GM03348 (cell line): ENCODE measurements at places on chromosomes 2 and 18.

GRCh38 chr2:234611209-234611608 lies 114.3 kb upstream of the ARL4C start:
- DNase-seq, result no peak

DNA sequence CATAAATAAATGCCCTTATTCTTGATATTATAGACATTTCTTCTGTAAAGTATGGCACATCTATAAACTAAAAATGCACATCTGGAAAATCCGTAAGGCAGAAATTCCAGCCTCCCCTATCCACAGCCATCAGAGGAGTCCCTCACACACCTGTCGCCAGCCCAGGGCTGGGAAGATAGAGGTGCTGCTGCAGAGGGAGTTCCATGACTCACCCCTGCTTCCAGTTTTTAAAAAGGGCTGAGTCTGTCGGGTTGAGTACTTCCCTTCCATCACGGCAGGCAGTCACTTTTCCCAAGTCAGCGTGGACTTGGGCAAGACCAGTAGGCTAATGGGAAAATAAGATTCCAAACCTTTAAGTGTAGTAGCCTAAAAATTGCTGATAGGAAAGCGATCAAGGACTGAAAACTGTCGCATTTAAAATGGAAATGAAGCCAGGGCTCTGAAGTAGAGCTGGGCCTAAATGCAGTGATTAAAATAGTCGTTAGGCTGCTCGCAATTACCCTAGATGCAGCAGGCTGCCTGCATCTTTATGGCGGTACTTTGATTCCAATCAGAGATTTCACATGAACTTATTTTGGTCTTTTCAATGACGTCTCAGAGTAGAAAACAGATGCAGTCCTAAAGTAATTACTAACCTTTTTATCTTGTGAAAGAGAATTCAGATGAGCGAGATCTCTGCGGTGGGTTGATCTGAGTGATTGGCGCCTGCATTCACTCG lies 280.5 kb downstream of the AGAP1 start:
- DNase-seq, result no peak

- peak; percentile 66 for DNase-seq
These were observed 26.8 kb downstream of the SMAD7 start for GRCh38 chr18:48923746-48924629.

DNA sequence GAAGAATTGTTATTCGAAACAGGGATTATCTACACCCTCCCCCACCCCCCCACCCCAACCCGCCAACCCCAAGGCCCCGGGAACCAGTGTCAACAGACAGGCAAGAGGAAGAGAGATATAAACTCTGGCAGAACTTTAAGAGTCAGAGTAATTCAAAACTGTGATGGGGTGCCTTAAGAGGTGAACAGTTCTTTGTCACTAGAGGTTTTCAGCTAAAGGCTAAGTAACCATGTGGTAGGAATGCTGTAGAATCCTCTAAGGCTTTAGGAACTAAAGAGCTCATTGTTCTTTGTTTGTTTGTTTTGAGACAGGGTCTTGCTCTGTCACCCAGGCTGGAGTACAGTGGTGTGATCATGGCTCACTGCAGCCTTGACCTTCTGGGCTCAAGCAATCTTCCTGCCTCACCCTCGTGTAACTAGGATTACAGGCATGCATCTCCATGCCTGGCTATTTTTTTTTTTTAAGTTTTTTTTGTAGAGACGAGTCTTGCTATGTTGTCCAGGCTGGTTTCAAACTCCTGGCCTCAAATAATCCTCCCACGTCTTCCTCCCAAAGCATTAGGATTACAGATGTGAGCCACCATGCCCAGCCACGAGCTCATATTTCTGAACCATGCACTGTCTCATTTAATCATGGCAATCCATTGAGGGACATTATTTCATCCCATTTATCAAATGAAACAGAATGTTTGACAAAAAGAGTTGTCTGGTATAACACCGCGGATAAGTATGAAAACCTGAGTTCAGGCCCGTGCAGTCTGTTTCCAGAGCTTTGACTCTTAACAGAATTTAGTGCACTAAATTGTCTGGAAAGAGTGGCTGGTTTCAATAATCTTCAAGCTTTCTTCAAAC lies 20.8 kb upstream of the TMEM17 start:
- DNase-seq, result no peak

- DNase-seq, result peak; percentile 57
These were observed 97.6 kb downstream of the WDR7 start for GRCh38 chr18:56748698-56749268.

DNA sequence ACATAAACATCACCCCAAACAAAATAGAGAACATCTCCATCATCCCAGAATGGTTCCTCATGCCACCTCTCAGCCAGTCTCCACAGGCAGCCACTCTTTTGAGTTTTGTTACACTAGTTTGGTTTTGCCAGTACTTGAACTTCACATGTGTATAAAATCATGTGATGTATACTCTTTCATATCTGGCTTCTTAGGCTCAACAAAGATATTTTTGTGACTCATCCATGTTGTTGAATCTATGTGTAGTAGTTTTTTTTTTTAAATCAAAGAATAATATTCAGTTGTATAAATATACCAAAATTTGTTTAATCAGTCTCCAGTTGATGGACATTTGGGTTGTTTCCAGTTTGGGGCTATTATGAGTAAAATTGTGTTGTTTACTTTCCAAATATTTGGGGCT lies 75.9 kb downstream of the PMS1 start:
- DNase-seq, result no peak

DNA sequence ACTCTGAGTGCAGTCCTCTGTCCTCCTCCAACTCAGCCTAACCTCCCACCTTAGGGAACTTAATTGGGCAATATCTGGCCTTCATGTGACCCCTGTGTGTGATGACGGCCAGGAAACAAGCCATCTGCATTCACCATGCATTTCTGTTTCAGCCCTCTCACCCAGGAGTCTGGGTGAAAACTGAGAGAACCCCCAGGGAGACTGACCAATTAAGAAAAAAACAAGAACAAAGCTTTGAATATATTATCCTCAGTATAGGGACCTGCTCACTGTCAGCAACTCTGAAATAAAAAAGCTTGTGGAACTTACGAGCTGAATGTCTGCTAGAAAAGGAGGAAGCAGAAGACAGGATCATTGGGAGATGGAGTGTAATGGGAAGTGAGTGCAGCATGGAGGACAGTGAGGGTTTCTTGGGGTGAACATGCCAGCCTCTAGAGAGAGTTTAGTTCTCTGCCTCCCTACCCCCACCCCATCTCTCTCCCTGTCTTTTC lies 9.5 kb downstream of the MAPRE2 start:
- no peak for DNase-seq
